NK-92 treated with Interleukin-12 subunit alpha and Interleukin-12 subunit beta, amount 100 ng/mL, for 24 hours (cell line): ENCODE measurements at places on chromosomes 16 and 17.

DNA sequence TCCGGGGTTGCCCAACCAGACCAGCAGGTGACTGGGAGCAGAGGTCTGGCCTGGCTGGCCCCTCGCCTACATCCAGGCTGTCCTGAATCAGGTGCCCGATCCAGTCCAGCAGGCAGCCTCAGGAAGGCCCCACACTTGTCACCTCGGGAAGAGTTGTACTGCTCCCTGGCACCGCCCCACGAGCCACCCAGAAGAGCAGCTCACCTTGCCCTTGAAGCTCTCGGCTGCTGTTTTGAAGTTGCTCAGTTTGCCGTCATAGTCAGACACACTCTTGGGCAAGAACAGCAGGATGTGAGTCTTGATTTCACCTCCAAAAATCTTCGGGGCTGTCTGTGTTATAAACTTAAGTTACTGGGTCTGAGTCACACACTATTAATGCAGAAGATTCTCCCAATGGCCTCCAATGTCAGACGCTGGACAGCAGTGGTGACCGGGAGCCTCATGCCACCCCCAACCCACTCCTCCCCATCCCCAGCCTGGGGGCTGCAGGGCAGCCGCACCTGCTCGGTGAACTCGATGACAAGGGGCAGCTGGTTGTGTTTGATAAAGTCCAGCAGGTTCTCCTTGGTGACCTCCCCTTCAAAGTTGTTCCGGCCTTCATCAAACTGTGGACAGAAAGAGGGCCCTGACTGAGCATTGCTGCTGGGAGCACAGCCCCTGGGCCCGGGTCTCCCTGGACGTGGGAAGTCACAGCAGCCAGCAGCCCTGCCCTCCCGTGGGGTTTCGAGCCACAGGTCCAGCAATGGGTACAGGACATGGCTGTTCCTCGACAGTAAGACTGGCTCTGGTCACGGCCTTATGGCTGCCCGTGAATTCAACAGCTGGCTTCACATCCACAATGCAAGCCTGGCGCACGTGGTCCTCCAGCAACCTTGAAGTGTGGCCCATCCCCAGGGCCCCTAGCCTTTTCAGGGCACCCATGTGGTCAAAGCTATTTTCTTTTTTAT is 12.2 kb upstream of the PPP1R27 start:
- no peak for DNase-seq

DNA sequence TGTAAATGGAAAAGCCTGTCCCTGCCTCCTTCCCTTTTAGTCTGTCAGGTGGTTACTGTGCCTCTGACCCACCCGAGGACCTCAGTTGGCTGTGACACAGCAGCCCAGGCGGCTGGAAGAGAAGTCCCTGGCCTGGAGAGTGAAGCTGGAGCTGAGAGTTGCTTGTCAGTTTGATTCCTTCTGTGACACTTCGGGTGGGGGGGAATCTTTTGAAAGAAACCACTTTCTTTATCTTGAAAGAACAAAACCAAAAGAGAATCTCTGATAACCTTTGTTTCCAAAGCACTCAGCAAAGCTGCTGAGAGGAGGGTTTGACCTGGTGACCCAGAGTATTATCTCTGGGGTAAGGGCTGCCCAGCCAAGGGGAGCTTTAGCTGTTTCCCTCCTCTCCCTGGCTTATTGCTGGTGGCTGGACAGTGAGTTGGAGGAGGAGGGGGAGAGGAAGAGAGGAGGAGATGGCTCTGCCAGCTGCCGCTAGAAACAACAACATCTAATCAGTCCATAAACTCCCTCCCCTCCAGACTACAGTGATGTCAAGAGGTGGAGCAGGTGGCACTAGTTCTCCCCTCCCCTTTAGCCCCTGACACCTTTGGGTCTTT is 34.0 kb downstream of the YPEL2 start:
- no peak for DNase-seq

- no peak for DNase-seq
Measured at GRCh38 chr16:22764662-22765327, 49.2 kb upstream of the HS3ST2 start.

DNA sequence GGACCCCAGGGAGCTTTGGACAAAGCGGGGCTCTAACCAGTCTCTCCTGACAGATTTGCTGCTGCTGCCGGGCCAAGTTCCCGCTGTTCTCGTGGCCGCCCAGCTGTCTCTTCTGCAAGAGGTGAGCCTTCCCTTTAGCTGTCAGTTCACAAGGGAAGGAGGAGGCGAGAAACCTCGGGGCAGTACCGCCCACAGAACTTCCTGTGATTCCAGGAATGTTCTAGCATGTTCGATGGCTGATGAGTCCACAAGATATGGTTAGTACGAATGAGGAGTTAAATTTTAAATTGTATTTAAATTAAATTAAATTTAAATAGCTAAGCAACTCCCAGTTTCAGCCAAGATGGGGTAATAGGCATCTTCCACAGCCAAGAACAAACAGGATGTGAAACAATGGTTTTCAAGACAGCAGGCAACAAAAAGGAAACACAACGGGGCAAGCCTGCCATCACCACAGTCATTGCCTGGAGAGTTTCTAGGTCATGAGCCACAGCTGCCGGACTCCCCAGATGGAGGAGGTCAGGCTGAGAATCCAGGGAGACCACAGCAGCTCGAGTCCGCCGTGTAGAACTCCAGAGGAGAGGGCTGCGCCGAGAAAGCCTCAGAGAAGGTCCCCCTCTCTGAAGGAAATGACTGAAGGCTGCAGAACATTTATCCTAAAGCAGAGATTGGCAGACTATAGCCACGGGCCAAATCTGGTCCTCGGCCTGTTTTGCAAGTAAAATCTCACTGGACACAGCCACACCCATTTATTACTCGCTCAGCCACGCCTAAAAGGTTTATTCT is 9.5 kb upstream of the TCF25 start:
- DNase-seq: peak; percentile 13

DNA sequence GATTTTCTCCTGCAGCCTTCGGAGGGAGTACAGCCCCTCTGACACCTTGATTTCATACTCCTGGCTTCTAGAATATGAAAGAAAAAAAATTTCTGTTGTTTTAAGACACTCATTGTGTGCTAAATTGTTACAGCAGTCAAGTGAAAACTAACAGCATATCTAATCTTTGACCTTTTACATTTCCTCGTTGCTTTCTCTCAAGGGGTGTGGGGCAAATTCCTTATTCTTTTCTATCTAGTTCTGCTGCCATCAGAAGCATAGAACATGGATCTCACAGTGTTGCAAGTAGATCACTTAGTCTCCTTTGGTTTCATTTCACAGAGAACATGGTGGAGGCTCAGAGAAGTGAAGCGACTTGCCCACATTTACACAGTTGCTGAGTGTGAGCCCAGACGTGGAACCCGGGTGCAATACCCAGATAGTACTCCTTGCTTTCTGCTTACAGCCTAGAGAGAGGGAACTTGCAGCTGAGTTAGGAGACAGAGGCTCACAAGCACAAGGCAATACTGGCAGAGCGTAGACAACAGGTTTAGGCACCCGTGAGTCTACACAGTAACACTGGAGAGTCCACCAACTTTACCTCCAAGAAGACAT is 28.7 kb upstream of the MMD start:
- DNase-seq: no peak

- DNase-seq: no peak
Measured at GRCh38 chr17:17440938-17441675, 35.7 kb upstream of the MED9 start.

DNA sequence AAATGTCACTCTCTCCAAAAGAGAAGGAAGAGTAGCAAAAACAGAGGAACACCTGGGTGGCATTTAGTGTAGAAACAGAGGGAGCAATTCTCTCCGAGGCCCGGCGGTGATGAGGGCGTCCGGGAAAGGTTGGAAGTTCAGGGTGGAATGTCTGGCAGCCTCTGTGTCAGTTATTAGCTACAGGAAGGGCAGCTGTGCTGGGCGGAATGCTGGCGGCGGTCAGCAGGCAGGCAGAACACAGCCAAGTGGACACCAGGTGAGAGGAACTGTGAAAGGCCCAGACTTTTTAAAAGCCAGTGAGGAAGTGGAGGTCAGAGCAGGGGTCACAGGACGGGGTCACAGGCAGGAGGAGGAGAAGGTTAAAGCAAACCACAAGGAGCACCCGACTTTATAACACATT is 238.1 kb downstream of the NTN1 start:
- no peak for DNase-seq

GRCh38 chr16:29696881-29697331 is 17.9 kb downstream of the QPRT start:
- DNase-seq: no peak

DNA sequence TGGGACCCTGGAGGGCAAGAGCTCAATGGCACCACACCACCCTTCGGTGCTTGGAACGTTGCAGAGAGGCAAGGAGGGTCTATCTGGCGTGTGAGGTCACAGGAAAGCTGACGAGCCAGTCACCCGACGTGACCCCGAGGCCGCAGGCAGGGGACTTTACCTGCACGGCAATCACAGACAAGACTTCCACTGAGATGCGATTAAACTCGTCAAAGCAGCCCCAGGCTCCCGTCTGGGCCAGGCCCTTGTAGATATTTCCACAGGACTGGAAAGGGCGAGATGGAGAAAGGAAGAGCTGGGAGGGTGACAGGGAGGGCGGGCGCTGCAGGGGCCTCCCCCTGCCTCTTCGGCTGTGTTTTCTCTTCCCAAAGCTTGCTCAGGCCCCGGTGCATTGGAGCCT is 78.3 kb downstream of the DNAH17 start:
- no peak for DNase-seq
